Activated CD4-positive, CD25-positive, alpha-beta regulatory T cell (primary cell): ENCODE measurements at places on chromosomes 7 and 10.

GRCh38 chr10:80498078-80498832 lies 39.4 kb upstream of the SH2D4B start:
- no peak for DNase-seq

GRCh38 chr7:127881564-127881963 lies 149.7 kb downstream of the LRRC4 start:
- DNase-seq = no peak

DNA sequence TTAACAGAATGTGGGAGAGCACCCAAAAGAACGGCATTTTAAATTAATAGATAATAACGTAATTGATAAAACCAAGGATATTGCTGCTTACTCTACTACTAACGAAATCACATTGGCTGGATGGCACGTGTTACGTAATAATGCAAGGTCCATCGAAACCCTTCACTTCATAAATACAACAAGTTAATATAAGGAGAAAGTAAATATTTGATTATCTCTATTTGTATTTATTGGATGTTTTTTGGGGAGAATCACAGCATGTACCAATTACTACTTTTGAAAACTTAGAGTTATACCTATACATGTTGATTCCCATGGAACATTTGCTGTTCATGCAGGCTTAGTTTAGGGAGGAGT lies 1.6 kb downstream of the PRKG1 start:
- DNase-seq = no peak

DNA sequence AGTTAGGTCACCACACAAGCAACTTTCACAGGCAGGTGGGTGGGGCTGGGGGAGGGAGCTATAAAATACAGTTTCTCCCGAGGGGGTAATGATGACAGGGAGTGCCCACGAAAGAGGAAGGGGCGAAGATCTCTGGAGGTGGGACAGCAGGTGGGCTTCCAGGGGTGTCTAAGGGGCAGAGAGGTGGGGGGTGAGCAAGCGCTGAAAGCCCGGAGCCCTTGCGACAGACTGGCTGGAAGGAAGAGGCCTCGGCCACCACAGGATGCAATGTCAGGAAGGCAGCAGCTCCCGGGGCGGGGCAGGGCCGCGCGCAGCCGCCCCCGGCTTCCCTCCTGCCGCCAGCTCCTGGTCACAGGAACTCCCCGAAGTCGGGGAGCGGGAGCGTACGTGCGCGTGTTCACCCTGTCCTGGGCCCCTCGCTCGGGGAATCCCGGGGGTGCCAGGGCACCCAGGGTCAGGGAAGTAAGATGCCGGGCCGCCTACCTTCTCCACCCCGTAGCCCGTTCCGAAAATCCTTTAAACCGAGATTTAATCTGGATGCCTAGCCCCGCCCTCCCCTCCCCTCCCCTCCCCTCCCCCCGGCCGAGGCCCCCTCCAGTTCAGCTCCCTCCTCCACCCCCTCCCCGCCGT lies 105.2 kb upstream of the PPIF start:
- DNase-seq = no peak

GRCh38 chr7:341841-342638 lies 52.1 kb downstream of the FOXL3 start:
- DNase-seq = no peak

GRCh38 chr10:79298403-79299244 lies 48.6 kb upstream of the PPIF start:
- peak; percentile 22 for DNase-seq

DNA sequence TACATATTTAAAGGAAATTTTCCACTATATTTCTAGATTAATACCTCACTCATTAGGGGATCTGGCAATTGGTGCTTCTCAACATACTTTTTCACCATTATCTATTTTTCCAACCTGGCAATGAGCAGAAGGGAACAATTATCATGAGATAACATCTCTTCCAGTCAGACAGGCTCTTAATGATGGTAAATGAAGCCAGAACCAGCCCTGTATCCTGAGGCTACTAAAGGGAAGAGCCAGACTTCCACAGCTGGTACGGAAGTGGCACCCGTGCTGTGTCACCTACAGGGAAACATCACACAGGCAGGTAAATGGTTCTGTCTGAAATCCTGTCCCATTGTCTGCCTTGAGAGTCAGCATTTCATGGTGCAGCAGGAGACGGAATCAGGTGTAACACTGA lies 75.9 kb downstream of the ELMO1 start:
- no peak for DNase-seq

- DNase-seq = no peak
Measured at GRCh38 chr7:147523056-147523455, 1067.5 kb upstream of the C7orf33 start.

DNA sequence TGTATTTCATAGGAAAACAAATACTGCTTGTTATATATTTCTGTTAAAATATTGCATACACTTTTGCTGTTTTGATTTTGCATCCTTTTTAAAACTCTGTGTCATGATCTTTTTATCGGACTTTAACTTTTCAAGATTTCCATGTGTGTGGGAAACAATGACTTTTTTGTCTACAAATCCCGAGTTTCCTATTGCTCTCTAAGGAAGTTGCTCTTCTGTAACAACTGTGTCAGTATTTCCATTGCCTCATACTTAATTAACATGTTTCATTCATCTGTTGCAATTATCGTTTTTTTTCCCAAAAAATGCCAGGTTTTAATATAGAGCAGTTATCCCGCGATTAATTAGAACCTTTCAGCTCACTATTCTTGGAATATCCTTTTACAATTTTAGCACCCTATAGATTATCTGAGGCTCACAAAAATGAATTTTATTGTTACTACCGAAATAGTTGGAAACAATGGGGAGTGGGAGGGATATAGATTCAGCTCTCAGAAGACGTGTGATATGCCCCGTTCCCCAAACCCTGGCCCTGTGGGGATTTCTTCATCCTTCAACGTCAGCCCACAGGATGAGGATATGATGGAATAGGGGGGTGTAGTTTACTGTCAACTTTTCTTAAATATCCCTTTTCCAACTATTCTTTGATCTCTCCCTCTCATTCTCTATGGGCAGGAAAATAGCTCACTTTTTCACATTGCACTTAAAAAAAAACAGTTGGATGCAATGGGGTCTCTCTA lies 297.6 kb upstream of the IGFBP3 start:
- no peak for DNase-seq

DNA sequence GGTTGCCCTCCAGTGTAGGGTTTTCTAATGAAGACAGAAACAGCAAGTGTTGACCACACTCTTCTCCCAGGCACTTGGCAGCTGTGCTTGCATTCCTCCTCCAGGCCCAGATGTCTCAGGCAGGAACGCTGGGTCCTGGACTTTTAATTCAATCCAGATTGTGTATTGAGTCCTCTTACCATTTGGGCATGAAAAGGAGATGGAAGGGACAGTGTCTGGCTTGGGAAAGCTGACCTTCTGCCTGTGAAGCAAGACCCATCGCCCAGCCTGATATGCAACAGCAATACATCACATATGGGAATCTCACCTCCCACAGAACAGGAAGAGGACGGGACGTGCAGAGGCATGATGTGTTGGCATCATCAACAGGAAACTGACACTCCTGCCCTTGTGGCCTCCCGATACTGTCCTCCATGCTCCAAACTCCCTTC lies 174.4 kb upstream of the LYZL2 start:
- no peak for DNase-seq

GRCh38 chr7:154841731-154842331 lies 161.1 kb downstream of the PAXIP1 start:
- no peak for DNase-seq

DNA sequence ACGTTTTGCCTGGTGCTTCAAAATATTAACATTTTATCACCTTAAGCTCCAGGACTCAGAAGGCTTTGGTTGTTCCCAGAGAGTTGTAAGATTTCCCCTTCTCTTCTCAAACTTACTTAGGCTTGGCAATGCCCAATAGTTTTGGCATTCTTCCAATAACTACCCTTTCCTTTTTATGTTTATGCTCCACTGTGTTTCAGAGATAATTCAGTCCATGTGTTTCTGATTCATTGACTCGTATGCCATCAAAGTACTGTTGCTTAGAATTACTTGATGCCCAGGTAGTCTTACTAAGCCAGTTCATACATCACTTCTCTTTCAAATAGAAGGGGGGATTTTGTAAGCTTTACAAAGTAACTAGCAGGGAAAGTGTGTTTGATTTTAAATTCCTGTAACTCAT lies 66.6 kb downstream of the AGMO start:
- DNase-seq = no peak

DNA sequence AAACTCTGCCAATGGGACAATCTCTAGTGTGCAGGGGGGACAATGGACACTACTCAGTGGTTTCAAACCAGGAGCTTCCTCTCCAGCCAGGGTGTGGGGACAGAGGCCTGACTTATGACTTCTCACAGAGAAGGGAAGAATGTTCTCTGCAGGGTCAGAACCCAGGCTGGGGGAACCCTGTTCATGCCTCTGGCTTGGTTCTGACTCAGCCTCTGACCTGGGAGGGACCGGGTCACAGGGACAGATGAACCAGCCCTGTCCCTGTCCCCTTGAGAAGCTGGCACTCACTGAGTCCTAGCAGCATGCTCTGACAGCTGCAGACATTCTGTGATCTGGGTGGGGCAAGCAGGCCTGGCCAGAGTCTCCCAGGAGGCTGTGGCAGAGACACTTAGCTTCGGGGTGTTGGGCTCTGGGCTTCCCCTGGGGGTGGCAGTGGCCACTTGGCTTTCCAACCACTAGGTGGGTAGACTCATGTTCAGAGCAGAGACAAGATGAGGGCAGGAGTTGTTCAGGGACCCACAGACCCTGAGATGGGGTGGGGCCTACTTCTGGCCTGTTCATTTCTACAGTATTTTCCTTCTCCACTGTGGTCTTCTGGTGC lies 13.6 kb downstream of the TSPAN15 start:
- DNase-seq = no peak

GRCh38 chr10:64037071-64037661 lies 516.0 kb downstream of the REEP3 start:
- no peak for DNase-seq

- DNase-seq = no peak
Measured at GRCh38 chr10:12406764-12407400, 57.5 kb downstream of the CAMK1D start.

- no peak for DNase-seq
Measured at GRCh38 chr7:42991913-42992591, 59.9 kb downstream of the MRPL32 start.

- no peak for DNase-seq
Measured at GRCh38 chr7:158894825-158895224, 38.5 kb downstream of the DYNC2I1 start.

DNA sequence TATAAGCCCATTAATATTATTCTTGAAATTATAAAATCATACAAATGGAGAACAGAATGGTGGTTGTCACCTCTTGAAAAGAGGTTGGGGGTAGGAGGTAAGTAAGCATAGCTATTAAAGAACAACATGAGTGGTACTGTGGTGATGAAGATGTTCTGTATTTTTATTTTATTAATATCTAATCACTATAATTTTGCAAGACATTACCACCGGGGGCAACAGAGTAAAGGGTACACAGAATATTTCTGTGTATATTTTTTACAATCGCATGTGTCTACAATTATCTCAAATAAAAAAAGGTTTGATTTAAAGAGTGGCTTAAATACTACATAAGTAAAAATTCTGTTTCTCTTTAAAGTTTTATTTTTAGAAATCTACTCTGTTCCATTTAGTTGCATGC lies 557.8 kb downstream of the NXPH1 start:
- DNase-seq = no peak

- no peak for DNase-seq
Measured at GRCh38 chr7:90242369-90243168, 2.4 kb upstream of the CFAP69 start.

DNA sequence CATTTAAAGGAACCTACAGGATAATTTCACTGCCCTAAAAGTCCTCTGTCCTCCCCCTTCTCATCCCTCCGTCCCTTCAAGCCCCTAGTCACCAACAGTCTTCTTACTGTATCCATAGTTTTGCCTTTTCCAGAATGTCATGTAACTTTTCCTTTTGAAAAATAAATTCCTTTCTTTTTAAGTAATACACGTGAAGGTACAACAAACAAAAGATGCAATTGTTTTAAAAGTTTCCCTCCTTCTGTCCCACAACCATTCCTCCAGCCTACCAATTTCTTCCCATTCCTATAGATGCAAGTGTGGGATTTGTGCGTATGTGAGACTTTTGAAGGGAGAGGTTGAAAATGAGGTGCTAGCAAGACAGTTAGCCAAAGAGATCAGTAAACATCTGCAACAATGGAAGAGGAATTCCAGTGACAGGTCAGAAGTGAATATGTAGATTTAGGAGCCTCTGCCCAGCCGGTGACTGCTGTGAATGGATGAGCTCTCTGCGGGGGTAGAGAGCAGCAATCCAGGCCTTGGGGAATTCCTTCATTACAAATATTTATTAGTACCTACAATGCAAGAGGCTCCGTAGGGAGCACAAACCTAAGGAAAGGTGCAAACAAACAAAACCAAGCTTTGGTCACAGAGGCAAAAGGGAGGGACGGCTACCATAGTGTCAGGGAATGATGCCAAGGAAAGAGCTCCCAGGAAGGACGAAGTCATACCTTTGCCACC lies 243.6 kb downstream of the SKIDA1 start:
- no peak for DNase-seq

- no peak for DNase-seq
Measured at GRCh38 chr10:75019370-75019769, 92.1 kb upstream of the SAMD8 start.

DNA sequence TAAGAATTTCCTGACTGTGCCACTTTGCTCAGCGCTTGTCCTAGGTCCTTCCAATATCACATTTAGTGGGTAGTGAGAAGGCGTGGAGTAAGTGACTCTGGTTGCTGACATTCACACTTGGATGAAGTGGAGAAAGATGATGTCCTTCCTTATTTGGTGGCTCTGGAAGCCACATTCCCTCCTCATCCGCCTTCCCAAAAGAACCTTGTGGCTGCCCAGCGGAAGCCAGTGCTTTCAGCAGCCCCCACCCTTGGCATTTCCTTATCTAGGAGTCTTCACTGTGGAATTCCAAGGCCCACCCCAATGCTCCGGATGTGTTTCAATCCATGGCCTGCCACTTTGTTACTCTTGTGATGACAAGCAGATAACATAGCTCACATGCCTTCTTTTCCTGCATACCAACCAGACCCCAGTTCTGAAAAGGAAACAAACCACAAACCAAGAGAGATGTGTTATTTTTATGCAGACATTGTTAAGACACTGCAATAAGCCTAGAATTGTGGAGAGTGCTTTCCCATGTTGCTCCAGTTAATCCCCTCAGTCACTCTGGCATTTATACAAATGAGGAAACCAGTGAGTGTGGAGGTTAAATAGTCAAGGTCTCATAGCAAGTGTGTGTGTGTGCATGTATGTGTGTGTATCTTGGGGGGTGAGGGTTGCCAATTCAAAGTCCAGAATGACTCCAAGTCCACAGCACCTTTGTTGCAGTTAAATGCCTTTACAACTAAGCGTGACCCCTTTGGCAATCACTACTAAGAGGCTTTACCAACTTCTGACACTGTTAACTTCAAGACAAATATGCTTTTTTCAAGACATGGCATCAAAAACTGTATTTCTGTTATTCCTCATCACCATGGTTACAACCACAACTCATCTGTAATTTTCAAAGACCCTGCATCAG lies 10.3 kb upstream of the ANKRD1 start:
- DNase-seq = no peak

DNA sequence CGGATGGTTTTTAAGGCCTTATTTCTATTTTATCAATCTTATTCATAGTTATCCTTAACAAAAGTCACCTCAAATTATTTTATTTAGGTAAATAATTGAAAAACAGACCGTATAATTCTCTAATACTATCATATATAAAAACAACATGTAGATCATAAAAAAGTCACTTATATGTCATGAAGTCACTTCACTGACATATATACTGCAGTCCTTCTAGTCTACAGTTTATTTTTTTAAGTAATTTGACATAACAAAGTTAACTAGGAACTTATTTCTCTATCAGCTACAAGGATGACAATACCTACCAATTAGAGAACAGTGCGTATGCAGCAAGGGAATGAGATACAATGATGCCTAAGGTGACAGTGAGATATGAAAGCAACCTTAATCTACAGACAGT lies 26.2 kb downstream of the JMJD1C start:
- no peak for DNase-seq
